Liver (tissue), 10 donors: ENCODE measurements at places on chromosomes 7 and 10.

DNA sequence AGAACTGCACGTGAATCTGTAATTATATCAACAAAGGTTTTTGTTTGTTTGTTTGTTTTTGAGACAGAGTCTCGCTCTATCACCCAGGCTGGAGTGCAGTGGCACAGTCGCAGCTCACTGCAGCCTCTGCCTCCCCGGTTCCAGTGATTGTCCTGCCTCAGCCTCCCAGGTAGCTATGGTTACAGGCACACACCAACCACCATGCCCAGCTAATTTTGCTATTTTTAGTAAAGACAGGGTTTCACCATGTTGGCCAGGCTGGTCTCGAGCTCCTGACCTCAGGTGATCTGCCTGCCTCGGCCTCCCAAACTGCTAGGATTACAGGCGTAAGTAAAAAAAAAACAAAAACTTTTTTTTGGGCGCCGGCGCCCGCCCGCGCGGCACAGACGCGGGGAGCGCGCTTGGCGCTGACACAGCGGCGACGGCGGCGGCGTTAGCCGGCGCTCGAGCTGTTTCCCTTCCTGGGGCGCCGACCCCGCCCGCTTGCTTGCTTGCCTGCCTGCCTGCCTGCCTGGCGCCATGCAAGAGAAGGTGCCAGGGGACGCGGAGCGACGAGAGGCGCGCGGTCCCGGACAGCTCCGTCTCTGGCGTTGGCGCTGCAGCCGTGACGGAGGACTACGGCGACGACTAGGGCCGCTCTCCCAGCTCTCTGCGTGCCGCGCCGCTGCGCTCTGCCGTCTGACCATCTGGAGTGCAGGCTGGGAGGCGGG, 171.4 kb upstream of the NUPR2 start:
- DNase-seq, result no peak

DNA sequence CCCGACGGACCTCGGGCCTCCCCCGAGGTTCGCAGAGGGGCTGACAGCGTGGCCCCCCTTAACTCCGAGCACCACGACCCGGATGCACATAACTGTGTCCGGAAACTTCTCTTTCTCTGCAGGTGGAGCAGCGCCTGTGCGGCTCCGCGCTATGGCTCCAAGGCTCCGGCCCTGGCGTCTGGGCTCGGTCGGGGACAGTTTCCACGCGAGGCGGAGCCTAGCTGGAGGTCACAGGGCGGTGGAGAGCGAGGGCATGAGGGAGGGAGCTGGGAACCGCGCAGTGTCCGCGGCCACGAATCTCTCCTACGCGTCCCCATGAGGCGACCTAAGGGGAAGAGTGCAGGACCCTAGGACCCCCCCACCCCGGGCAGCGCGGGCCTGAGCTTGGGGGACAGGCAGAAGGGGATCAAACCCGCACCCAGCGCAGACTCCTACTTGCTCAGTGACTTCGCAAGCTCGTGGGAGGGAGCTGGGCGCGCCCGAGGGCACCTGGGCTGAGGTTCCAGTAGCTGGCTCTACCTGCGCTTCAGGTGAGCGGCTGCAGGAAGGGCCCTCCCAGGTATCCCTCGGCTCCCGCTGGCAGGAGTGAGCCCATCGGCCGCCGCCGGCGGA, 8.6 kb upstream of the MNX1 start:
- no peak for DNase-seq

- no peak for DNase-seq
Observed at GRCh38 chr10:88318803-88319202, 264.3 kb downstream of the RNLS start.

DNA sequence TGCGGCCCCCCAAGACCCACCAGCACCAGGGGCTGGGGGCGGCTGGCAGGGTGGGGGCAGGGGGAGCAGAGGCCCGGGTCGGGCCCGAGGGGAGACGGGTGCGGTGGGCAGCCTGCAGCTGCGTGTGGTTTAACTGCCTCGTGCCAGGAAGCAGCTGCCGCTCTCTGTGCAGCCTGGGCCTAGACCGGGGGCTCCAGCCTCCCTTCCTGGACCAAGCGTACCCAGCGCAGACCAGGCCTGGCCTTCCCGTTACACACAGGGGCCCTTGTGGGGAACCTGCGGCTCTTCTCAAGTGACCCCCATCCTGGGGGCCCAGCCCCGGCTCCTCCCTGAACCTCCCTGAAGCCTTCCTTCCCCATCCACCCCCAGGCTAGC, 6.6 kb upstream of the INTS1 start:
- DNase-seq, result no peak
